ENCODE measurements at places on chromosomes 6 and 20.

DNA sequence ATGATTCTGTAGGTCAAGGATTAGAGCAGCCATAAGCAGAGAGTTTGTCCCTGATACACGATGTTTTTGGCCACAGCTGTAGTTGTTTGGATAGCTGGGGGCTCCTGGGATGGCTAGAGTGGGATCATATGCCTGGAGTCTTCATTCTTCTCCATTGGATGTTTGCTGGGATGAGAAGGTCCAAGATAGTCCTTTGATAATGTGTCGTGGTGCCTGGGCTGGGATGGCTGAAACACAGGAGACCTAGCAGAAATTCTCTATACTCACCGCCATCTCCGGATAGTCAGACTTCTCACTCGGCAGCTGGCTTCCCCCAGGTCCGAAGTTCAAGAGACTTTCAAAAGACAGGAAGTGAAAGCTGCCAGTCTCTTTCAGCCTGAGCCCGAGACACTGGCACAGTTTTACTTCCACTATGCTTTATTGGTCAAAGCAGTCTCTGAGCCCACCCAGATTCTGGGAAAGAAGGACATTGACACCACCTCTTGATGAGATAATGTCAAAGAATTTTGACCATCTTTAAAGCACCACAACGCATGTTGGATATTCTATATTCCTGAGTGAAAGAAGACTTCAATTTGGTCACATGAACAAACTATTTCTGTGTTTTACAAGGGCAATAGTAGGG, 16.0 kb downstream of the MARCKS start:
- peak; percentile 63 for DNase-seq

DNA sequence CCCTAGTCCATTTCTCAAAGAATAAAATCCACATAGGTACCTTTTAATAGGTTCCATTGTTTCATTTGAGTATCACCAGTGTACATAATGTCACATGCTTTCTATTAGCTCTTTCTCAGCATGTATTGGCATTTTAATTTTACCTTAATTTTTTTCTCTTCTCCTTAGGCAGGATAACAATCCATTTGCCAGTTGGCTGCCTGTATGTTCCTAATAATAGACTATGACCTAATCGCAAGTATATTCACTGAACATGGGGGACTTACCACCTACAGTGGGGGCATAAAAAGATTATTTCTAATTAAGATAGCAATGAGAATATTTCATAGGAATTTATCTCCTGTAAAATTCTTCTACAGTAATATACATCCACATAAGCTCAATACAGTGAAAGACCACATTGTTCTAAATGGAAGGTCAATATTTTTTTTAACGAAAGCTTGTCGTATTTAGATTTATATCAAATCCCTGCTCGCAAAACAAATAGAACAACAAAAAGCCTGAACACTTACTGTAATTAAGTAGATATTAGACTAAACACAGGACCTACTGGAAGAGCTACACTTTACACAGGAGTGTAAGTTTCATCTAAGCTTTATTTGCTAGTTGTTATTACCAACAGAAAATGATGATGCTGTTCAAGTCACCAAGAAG, 76.4 kb downstream of the OGFRL1 start:
- no peak for DNase-seq

- DNase-seq, result no peak
These were observed 146.9 kb upstream of the VGLL2 start for GRCh38 chr6:117118490-117118889.

GRCh38 chr20:61744691-61745396, 320.8 kb downstream of the TAF4 start:
- no peak for DNase-seq

- DNase-seq, result no peak
These were observed 10.6 kb upstream of the ELOVL2 start for GRCh38 chr6:11054722-11055121.

DNA sequence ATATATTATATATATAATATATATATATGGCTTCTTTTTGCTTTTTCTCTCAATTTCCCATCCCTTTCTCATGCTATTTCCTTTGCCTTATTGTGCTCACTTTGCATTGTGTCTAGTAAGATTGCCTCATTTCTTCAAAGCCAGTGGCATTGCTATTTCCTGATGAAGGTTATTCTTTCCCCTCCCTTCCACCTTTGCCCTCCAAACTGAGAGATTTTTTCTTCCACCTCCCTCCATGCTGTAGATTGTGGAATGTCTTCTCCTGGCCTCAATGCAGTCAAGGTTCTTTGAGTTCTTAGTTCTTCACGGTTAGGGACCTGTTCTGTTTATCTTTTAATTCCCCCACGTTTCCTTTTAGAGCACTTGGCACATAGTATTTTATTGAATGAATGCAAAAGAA, 17.2 kb downstream of the SH3BGRL2 start:
- DNase-seq, result no peak

DNA sequence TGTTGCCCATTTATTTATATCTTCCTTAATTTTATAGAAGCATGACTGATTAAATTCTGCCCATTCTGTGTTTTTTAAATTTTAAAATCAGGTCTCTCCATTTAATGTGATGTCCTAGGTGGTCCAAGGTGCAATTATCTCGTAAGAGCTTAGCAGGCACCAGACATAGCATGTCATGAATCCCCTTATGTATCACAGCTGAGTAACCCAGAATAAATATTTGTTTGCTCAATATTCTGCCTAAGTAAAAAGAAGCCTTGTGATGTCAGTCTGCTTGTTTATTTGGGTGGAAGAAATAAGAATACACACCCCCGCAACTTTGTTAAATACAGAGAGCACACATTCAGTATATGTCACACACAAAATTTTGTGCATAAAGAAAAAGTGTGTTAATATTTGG, 211.3 kb downstream of the FARS2 start:
- DNase-seq, result no peak

All from midbrain (tissue), 1 donor.